Stimulated activated CD8-positive, alpha-beta memory T cell treated with anti-CD3 and anti-CD28 coated beads, Interleukin-15, amount 100 ng/mL, for 24 hours (primary cell): ENCODE measurements at places on chromosomes 1 and 21.

GRCh38 chr1:71651214-71651613, 570.4 kb upstream of the ZRANB2 start:
- no peak for DNase-seq

DNA sequence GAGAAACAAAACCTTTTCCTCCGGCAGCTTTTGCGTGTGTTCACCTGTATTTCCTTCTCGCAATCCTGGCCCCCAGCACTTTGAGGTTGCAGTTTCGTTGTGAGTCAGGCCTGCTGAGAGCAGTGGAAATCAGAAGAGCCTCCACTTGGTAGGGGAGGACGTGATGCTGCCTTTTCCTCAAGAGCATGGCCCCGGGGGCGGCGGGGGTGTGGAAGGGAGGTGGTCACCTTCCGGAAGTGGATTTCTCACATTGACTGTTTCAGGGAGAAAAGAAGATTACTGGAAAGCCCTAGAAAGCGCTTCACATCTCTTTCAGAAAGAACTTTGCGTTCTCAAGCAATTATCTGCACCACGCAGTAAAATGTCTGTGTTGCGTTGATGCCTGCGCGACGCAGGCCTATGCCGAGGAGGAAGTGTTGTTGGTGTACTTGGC, 12.2 kb upstream of the IL10 start:
- DNase-seq, result peak; percentile 42

DNA sequence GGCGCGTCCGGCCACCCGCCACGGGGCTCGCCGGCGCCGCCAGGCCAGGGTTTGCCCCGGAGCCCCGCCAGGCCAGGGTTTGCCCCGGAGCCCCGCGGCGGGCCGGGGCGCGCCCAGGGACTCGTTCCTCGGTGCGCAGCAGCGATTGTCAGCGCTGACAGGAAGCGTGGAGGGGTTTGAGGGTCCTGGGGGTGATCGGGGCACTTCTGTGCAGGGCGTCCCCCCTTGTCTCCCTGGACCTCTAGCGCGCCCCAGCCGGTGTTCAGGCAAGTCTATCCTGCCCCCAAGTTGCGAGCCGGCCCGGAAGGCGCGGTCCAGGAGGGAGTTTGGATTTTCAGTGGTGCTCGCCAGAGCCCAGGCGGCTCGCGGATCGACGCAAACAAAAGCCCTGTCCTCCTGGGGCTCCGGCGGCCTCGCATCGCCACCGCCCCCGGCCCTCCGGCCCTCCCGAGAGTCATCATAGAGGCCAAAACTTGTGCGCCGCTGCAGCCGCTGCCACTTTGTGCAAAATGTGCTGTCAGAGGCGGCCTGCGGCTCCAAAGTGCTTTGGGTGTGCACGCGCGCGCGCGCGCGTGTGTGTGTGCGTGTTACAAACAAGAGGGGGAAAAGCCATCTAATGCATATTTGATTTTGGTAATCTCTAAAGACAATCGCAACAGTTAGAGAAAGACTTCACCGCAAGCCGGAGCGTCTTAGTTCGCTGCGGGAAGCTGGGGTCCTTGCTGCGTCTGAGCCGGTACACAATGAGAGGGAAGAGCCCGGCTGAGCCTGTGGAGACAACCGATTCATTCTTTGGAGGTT, 1.0 kb downstream of the ROR1 start:
- no peak for DNase-seq

GRCh38 chr1:91450260-91450659, 45.6 kb upstream of the HFM1 start:
- no peak for DNase-seq

GRCh38 chr1:62131093-62131725, 63.4 kb upstream of the L1TD1 start:
- no peak for DNase-seq

DNA sequence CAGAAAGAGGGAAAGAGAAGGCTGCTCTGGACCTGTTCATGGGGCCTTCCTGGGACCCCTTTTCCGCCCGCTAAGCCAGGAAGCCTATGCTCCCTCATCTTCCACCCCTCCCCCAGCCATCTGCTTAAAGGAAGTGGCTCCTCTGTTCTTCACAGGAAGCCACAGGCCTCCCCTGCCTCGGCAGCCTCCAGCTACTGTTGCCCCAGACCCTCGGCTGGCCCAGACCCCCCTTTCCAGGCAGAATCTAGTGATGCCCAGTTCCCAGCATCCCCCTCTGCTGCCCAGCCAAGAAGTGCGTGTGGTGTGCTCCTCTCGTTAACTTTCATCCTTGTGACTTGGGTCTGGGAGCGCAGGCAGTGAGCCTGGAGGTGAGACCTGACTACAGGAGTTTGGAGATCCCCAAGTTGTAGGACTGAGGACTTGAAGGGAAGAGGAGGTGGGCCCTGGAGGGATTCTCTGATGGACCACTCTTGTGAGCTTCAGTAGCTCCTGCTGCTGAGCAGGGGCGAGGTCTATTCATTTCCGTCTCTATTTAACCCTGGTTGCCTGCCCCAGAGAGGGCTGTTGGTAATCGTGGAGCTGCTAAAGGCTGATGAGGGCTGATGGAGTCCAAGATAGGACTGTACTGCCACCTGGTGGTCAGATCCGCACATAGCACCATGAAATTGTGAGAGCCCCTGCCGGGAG, 9.1 kb downstream of the IFI6 start:
- DNase-seq, result peak; percentile 90

DNA sequence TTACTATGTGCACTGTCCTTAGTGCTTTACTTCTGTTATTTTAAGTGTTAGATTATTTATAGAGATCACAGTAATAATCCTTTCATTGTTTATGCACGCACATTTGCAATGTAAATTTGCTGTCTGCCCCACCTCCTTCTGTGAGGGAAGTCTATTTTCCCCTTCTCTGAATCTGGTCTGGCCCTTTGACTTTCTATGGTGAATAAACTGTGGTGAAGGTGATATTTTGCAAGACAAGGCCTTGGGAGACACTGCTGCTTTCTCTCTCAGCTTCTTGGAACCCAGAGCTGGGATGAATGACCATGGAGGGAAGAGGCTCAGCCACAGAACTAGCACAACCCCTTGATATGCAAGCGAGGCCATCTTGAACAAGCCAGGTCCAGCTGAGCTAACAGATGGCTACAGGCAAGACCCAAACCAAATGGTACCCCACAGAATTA, 156.3 kb downstream of the ST6GALNAC3 start:
- DNase-seq, result no peak

GRCh38 chr1:117045644-117046043, 14.5 kb upstream of the TTF2 start:
- DNase-seq, result no peak

DNA sequence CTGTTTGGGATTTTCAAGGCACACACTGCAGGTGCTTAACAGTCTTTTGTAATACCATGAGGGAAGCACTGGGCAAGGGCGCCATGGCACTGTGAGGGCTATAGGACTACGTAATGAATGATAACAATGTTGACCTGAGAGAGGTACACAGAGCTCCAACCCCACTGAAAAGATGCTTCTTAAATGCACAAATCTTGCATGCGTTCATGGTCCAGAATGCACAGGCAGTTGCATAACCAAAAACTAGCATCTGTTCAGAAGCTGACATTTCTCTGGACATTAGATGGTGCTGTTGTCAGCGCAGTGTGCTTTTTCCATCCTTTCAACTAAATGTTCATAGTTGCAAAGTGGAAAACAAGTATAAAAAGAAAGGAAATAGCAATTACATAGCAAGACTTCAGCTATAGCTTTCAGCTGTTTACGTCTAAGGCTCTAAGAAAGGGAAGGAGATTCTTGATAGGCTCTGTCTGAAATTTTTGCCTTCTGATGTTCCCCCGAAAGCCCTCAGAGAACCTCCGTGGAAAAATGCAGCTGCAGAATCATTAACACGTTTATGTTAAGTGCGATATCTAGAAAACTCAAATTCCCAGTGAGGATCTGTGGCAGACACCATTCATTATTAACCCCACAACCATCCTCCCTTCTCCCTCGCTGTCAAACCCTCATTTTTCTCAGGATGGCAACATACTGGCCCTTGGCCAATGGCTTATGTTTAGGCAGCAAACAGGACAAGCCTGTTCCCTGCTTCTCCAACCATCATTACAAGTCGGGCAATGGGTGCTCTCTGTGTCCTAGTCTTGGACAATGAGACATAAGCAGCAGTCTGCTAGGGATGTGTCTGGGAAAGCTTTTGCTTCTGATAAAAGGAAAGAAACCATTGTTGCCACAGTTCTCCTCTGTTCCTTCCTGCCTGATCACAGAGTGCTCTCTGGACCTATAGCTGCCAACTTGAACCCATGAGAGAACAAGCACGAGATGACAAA, 8.2 kb upstream of the TARBP1 start:
- no peak for DNase-seq

DNA sequence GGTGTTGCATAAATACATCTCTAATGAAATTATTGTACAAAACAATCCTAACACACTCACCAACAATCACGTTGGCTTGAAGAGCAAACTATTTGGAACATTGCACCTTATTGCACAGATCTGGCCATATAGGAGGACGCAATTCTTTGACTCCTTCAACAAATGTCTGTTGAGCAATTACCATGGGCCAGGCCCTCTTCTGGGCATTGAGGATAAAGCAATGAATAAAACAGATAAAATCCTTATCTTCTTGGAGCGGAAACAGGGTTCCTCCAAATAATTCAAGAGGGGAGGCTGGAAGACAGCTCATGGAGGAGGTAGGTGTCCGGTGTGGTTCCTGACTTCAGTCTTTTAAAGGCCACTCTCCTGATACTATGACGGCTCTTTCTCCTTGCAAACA, 43.3 kb downstream of the PAX7 start:
- no peak for DNase-seq

DNA sequence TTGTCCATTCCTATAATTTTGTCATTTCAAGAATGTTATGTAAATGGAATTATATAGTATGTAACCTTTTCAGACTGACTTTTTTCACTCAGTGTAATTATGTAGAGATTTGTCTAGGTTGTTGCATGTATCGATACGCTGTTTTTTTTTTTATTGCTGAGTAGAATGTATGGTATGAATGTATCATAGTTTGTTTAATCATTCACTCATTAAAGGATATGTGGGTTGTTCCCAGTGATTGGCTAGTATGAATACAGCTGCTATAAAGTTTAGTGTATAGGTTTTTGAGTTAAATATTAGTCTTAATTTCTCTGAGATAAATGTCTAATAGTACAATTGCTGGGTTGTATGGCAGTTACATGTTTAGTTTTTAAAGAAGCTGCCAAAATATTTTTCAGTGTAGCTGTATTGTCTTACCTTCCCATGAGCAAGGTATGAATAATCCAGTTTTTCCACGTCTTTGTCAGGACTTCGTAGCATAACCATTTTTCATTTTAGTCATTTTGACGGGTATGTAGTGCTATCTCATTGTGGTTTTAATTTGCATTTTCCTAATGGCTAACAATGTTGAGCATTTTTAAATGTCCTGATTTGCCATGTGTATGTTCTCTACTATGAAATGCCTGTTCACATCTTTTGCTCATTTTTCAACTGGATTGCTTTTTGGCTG, 22.4 kb downstream of the CASQ2 start:
- DNase-seq, result no peak

DNA sequence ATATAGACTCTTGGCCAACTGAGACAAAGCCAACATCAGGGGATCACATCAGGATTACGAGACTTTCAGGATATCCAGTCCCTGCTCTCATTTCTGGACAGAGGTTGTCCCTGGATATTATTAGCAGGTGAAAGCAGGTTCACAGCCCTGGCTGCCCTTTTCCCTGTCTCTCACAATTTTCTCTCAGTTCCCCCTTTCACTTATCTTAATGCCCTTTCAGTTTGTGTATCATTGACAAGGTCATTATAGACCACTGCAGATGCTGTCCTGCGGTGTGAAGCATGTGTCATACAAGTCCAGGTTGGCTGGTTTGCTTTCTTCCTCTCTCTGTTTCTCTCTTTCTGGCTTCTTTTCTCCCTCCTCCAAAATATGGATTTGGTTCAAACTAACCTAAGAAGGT, 2.1 kb upstream of the KLHDC9 start:
- no peak for DNase-seq

- no peak for DNase-seq
These were observed 15.2 kb upstream of the NBPF1 start for GRCh38 chr1:16628361-16629111.

GRCh38 chr1:218347723-218348627, 2.8 kb downstream of the TGFB2 start:
- no peak for DNase-seq

DNA sequence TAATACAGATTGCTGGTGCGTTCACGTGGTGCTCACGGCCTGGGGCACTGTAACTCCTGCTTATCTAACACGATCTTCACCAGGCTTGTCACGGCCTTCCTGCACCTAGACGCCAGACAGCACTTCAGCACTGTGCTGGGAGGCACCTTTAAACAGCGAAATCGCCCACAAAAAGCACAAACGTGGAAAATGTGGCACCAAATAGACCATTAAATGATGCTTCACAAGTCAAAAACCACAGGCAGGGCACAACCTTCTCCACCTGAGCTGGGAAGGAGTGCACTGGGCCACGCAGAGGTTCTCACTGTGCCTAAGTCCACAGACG, 20.0 kb downstream of the IBA57 start:
- DNase-seq, result no peak

- DNase-seq, result no peak
These were observed 14.0 kb downstream of the ZNF496 start for GRCh38 chr1:247317702-247318101.

DNA sequence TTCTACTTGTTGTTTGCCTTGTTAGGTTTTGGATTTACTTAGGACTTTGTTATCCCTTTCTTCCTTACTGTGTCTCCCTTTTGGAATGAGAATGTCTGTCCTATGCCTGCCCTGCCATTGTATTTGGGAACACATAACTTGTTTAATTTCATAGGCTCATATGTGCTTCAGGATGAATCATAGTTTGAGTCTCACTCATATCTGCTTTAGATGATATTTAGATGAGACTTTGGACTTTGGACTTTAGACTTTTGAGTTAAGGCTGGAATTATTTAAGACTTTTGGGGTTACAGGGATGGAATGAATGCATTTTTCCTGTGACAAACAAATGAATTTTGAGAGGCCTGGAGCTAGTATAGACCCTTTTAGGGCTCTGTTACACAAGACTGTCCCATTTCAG, 33.4 kb downstream of the PSMG1 start:
- DNase-seq, result no peak

- no peak for DNase-seq
These were observed 129.9 kb downstream of the DSCAM start for GRCh38 chr21:40717028-40717427.

DNA sequence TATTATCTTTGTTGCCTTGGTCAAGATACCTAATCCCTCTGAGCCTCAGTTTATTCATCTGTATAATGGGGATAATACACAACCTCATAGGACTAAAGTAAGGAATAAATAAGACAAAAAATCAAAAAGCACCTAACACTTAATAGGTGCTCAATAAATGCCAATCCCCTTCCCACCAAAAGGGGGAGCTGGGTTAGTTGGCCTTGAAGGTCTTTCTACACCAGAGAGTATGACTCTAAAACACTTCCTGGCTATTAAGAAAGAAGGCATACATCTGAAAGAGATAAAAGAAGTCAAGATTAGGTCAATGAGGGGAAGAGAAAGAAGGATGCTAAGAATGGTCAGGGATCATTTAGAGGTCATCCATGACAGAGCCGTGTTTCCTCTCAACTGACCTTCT, 11.1 kb downstream of the VSIG8 start:
- no peak for DNase-seq

- no peak for DNase-seq
These were observed 31.8 kb upstream of the ARF1 start for GRCh38 chr1:228050571-228051231.
